ENCODE measurements at places on chromosomes 2 and 18.

- DNase-seq = no peak
Measured at GRCh38 chr2:41160439-41160838, 708.5 kb upstream of the SLC8A1 start.

GRCh38 chr2:31223026-31223425 lies 5.7 kb upstream of the CAPN14 start:
- no peak for DNase-seq

- DNase-seq = no peak
Measured at GRCh38 chr2:220539481-220539880, 912.1 kb downstream of the SLC4A3 start.

DNA sequence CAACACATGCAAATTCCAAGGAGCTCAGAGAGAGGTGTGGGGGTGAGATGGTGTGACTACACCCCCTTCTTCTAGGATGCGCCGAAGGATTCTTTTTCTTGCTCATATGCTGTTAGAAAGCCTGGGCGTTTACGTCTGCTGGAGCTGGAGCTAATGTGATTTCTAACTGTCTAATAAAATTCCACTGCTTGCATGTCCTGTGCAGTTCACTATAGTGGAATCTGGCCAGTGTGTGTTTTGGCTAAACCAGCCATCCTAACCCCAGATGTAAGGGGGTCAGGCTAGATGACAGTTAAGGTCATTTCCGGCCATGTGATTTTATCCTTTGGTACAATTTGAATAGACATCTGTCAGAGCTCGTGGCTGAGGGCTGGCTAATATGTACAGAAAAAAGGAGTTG lies 194.1 kb downstream of the PRKCE start:
- no peak for DNase-seq

GRCh38 chr18:58863539-58864145 lies 1.0 kb upstream of the ZNF532 start:
- peak; percentile 38 for DNase-seq

GRCh38 chr2:150133623-150134022 lies 353.8 kb downstream of the RND3 start:
- no peak for DNase-seq

GRCh38 chr2:240642806-240643092 lies 17.5 kb downstream of the GPR35 start:
- DNase-seq = no peak

DNA sequence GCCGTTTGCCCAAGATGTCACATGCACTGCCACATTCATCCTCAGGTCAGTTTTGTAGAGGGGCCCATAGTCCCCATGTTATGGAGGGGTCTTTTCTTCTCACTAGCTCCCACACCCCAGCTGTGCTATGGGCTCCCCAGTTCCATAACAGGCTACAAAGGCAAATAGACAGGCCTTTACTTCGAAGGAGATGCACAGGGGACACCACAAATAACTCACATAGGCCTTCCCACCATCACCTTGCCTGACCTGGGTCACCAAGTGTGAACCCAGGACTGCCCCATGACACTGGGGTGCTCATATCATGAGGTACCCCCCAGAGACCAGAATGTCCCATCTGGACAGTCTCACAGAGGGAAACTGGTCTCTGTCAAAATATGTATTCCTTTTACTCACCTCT lies 15.0 kb upstream of the INO80C start:
- no peak for DNase-seq

GRCh38 chr2:2902547-2903281 lies 474.9 kb downstream of the EIPR1 start:
- no peak for DNase-seq
